H4 (cell line): ENCODE measurements at places on chromosomes 3 and 15. TPM values are rescaled to one million over a fixed set of nuclear protein-coding genes. Genes with fewer than 3 reads are reported as not detected.

CRABP1 gene
- not detected in 2 replicates for total RNA-seq

HES1 gene
- 19.3 and 22.5 TPM in 2 replicates for total RNA-seq

ACKR4 gene
- total RNA-seq: not detected in 2 replicates

TFDP2 gene
- 66.5 and 71.4 TPM in 2 replicates for total RNA-seq

CYP8B1 gene
- total RNA-seq: not detected in 2 replicates

KCNMB3 gene
- total RNA-seq: 0.02 and 0.62 TPM in 2 replicates
